GM23248 (cell line): ENCODE measurements at places on chromosomes 5 and 9.
A peak's percentile ranks its signal among the peaks of the same experiment; 100 is the strongest.

- no peak for DNase-seq
These were observed 721.2 kb downstream of the CDH18 start for GRCh38 chr5:19266791-19267190.

GRCh38 chr9:134365791-134366222 lies 39.6 kb downstream of the RXRA start:
- peak; percentile 61 for DNase-seq

GRCh38 chr5:127938746-127939145 lies 144.8 kb upstream of the SLC12A2 start:
- DNase-seq = no peak

GRCh38 chr5:128671943-128672342 lies 133.9 kb upstream of the FBN2 start:
- peak; percentile 12 for DNase-seq

DNA sequence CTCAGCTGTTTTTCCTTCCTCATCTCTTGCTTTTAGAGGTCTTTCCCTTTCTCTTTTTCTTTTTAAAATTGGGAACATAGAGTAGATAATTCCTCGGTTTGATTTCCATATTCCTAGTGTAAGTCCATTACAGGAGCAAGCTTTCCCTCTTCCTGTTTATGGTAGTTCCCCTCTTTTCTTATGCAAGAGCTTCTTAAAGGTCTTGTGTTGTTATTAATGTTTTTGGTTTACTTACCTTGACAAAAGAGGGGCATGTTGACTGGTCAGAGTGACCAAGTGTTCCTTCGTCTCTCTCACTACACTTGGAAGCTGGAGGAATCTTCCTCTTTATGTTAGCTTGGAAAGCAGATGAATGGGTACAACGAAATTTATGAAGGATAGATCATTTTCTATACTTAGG lies 8.3 kb downstream of the ATG10 start:
- DNase-seq = no peak

- peak; percentile 80 for DNase-seq
These were observed 141.5 kb upstream of the NR4A3 start for GRCh38 chr9:99680191-99680590.

DNA sequence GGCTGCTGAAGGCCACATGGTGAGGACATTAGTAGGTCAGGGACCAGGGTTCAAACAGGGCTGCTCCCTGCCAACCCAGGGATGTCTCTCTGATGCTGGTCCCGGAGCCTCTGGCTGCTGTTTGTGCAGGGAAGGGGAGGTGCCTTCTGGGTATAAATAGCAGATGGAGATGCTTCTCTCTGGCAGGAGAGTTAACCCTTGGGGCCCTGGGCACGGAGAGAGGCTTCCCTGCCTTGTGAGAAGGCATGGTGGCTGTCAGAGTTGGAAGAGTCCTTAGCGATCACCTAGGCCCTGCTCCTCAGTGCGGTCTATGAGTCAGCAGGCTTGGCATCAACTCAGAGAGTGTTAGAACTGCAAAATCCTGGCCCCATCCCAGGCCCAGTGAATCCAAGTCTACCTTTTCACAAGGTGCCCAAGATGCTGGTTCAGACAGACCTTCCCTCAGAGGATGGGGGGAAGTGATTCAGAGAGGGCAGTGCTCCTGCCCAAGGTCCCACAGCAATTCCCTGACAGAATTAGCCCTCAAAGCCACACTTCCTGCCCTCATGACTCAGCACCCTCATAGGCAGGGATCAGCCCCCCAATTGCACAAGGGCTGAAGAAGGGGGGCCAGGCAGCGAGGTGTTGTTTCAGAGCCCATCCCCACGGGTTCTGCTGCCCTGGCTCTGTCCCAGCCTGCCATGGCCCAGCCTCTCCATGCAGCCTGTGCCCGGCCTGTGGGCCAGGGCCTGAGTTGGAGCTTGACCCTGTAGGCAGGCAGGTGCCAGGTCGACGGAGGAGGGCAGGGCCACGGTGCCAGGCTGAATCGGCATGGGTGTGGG lies 25.6 kb downstream of the CAMK2A start:
- peak; percentile 92 for DNase-seq

GRCh38 chr5:89106480-89106879 lies 223.5 kb upstream of the MEF2C start:
- DNase-seq = no peak

DNA sequence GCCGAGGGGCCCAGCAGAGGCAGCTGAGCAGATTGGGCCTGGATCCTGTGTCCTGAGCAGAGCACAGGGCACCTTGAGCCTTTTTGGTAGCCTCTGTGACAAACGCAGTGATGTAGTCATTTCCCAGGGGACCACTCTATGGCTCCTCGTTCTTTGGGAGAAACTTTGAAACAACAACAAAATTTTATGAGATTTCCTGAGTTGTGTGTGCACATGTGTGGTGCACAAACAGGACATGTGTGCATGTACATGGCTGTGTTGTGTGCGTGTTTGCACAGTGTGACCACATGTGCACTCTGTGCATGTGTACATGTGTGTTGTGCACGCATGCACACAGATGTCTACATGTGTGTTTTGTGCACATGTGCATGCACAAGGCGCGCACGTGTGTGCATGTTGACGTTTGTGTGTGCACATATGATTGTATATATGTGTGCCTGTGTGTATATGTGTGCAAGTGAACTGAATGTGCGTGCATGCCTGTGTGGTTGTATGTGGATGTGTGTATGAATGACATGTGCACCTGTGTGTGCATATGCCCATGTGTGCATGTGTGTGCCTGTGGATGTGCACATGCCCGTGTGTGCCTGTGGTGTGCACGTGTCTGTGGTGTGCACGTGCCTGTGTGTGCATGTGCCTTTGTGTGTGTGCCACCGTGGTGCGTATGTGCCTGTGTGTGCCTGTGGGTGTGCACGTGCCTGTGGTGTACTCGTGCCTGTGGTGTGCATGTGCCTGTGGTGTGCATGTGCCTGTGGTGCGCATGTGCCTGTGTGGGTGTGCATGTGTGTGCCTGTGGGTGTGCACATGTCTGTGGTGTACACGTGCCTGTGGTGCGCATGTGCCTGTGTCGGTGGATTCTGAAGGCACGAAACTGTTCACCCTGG lies 221.6 kb downstream of the CACNA1B start:
- DNase-seq = no peak

DNA sequence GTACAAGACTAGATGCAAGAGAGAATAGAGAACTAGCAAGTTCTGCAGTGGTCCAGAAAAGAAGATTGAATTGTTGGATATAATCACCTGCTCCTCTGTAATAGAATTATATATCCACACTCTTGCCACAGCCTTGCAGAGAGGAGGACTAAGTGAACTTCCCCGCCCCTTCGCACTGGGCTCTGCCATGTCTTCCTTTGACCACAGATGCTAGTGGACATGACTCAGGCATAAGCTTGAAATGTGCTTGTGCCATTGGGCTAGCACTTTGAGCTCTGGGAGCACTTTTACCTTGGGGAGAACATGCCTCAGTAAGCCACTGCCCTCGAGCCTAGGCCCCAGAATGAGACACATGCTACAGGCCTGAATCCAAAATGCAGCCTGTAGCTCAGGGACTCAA lies 113.5 kb upstream of the RASA1 start:
- DNase-seq = no peak

GRCh38 chr5:36156619-36157018 lies 4.7 kb downstream of the SKP2 start:
- peak; percentile 79 for DNase-seq
